KBM-7 (cell line): ENCODE measurements at places on chromosomes 12 and 14.

GRCh38 chr14:58870961-58871360 lies 233.2 kb downstream of the DACT1 start:
- DNase-seq: no peak

GRCh38 chr12:76927170-76927784 lies 48.5 kb upstream of the CSRP2 start:
- DNase-seq: peak; percentile 62

GRCh38 chr14:105971593-105972500 lies 445.5 kb downstream of the TMEM121 start:
- no peak for DNase-seq

DNA sequence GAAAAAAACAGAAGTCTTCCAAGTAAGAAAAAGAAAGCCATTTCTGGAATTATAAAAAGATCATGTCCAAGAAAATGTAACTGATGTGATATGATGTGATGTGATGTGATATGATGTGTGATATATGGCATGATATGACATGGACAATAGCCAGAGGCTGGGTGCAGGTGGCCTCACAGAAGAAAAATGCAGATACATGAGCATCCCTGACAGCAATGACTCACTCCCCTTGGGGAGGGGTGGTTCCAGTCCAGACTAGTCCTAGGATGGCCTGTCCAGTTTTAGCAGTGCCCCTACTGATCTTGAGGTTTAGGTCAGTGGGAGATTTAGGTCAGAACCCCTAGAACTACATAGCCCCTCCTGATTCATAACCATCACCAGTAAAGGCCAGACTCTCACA lies 3.5 kb upstream of the RHOJ start:
- no peak for DNase-seq

- no peak for DNase-seq
Measured at GRCh38 chr12:114404926-114405518, 922 bp downstream of the TBX5 start.

- no peak for DNase-seq
Measured at GRCh38 chr14:55126034-55126433, 3.0 kb upstream of the LGALS3 start.

- no peak for DNase-seq
Measured at GRCh38 chr14:106062502-106063272, 536.3 kb downstream of the TMEM121 start.

DNA sequence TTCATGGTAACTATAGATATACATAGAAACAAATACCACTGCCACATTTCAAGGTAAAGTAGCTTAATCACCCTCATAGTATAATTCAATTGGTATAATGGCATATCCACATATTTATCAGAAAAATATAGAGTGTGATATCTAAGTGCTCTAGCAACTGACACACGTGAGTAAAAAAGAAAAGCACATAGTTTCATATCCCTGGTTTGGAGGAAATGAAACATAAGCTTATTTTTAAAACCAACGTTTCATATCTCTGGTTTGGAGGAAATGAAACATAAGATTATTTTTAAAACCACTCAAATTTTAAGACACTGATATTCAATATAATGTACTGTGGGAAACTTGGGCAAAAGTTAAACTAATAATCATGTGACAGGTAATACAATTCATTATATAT lies 2.1 kb downstream of the OR6C70 start:
- DNase-seq: no peak

DNA sequence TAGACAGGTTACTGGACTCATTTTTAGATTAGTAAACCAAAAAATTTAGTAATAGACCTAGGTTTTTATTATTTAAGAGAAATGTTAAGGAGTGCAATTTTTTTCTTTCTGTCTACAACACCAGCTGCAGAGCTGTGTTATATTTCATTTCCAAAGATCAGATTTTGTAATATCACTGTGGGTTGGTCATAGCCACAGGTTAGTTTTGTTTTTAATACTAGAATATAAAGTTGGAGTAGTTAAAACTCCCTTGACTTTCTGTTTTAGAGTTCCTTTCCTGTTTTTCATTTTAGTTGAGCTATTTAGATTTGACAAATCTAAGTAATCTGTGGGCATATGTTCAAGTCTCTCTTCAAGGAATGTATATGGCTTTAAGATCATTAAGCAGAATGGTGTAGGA lies 30.7 kb upstream of the GARIN2 start:
- DNase-seq: no peak

DNA sequence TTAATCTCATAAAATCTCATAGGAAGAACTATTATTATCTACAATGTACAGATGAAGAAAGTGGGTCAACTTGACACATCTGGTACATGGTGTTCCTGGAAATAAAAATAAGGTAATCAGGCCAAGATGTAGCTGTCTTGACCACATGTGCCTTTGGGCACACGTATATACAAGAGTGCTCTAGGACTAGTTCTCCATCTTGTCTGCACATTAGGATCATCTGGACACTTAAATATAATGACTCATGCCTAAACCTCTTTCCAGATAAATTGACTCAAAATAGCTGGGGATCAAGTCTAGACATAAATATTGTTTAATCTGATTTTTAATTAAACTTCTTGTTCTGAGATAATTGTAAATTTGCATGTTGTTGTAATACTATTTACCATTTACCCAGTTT lies 182.6 kb downstream of the CNTN1 start:
- no peak for DNase-seq

DNA sequence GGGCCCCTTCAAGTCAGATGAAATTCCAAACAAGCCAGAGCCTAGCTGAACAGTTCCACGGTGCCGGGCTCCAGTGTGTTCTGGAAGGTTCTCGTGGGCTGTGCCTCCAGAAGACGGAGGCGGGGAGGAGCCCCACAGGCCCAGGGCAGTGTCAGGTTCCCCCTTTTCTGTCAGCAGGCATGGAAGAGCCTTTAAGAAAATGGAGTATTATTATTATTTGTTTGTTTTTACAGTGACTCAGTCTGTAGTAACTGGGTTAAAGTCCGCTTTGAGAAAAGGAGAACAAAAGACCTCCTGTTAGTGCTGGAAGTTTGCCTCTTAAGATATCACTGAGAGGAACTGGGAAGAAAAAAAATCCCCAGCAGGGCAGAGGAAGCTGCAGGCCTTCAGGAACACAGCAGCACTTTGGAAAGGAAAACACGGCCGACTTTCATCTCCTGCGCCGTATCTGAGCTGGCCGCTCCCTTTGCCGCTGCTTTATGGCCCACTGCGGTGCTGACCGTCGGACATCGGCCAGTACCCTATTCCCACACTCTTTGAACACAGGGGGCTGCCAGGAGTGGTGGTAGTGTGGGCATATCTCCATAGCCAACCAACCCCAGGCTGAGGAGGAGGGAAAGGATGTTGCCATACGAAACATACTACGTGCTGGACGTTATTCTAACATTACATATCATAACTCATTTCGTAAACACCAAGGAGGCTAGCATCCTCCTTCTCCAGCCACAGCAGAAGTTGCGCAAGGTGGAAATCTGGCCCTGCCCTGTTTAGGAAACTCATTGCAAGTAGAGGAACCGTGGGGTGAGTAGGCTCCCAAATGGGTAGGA lies 194.0 kb downstream of the ZFP36L1 start:
- DNase-seq: peak; percentile 58

DNA sequence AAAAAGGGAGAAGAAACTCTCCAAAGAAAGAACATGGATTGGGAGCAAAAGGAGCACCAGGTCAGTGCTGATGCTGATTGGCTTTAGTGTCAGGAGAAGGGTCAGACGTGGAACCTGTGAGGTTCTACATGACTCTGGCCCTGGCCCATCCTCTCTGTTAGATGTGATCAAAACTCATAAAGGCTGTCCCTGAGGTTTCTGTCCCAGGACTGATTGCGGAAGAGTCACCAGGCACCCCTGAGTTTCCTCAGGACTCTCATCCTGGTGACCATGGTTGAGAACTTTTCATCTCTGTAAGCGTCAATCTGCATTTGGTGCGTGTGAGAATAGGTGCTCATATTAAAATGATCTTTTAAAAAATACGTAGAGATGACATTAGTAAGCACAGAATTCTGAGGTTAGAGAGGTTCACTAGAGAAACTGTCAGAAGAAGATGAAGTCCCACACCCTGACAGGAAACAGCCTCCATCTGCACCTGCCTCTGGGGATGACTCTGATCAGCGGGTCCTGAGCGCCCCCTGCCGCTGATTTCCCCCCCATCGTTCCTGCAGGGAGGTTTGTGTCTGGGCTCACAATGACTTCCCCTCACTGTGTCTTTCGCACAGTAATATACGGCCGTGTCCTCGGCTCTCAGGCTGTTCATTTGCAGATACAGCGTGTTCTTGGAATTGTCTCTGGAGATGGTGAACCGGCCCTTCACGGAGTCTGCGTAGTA lies 741.8 kb downstream of the TMEM121 start:
- peak; percentile 71 for DNase-seq

- DNase-seq: no peak
Measured at GRCh38 chr14:86865934-86866333, 1127.0 kb downstream of the GALC start.

DNA sequence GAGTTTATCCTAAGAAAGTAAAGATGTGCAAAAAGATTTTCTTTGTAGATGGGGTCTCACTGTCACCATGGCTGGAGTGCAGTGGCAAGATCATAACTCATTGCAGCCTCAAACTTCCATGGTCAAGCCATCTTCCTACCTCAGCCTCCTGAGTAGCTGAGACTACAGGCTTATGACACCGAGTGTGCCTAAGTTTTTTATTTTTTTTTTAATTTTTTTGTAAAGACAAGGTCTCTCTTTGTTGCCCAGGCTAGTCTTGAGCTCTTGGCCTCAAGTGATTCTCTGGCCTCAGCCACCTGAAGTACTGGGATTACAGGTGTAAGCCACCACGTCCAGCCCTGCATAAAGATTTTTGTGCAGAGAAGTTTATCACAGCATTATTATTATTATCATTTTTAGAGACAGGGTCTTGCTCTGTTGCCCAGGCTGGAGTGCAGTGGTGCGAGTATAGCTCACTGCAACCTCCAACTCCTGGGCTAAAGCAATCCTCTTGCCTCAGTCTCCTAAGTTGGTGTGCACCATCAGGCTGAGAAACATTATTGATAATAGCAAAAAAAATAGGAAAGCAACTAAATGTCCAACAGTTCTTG lies 19.3 kb upstream of the MDM2 start:
- no peak for DNase-seq

DNA sequence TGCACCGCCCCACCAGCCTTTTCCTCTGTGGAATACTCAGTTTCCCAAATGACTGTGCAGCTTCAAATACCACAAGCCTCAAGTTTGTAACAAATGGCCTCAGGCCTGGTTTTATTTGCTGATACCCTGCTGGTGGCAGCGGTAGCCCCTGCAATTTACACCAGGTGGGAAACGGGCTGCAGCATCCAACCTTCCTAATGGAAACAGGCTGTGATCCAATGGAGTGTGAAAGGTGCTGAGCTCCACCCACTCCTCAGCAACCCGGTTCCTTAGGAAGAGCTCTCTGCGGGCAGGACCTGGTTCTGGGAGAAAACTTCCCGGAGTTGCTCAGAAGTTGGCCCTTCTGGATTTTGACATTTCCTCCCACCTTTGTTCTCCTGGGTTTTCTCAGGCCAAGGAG lies 41.7 kb upstream of the LTA4H start:
- DNase-seq: no peak

DNA sequence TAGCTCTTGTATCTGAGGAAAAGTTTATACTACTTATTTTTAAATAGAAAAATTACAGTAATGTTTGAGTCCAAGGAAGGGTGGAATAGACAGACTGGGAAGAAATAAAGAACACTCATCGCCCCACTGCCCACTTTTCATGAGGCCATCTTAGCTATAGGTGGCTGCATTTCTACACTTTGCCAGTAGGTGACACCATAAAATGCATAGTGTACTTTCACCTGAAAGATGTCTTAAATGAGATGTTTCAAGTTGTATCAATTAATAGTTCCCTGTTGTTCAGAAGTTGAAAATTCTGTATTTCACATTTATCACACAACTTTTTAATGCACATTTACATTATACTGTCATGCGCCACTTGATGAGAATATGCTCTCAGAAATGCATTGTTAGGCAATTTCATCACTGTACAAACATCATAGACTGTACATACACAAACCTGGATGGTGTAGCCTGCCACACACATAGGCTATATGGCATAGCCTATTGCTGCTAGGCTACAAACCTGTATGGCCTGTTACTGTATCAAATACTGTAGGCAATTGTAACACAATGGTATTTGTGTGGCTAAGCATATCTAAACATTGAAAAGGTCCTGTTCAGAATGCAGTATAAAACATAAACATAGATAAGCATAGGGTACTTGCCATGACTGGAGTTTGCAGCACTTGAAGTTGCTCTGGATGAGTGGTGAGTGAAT lies 27.6 kb downstream of the PMCH start:
- DNase-seq: peak; percentile 15

DNA sequence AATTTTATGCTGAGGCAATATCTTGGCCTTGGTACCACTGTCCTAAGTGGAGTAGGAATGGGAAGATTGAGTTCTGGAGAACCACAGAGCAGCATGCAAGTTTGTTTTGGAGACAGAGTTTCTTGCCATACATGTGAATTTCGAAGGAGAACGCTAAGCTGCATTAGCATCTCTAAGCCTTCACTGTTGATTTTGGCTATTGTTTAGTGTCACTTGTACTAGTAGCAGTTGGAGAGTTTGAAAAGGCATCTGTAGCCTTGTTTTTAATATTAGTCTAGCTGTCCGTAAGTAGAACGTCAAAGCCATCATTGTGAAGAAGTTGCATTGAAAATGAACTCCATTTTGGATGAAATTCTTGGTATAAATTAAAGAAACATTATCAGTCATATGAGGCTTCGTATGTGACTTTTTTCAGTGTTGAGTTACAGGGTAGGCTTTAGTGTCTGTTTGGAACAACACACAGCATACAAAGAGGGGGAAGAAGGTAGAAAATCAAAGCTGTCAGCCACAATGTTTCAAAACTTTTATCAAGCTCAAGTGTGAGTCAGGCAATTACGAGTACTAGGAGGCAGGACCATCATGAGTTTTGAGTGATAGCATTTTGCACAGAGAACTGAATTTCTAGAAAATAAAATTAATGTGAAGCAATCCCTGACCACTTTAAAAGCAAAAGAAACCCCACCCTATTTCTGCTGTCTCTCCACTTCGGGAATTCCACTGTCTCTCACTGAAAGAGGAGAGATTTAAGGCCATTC lies 70.2 kb upstream of the NAV3 start:
- no peak for DNase-seq
